Fibroblast of lung (primary cell): ENCODE measurements at places on chromosomes 3 and 15. TPM values are rescaled to one million over a fixed set of nuclear protein-coding genes. Genes with fewer than 3 reads are reported as not detected.
A peak's percentile ranks its signal among the peaks of the same experiment; 100 is the strongest.

DNA sequence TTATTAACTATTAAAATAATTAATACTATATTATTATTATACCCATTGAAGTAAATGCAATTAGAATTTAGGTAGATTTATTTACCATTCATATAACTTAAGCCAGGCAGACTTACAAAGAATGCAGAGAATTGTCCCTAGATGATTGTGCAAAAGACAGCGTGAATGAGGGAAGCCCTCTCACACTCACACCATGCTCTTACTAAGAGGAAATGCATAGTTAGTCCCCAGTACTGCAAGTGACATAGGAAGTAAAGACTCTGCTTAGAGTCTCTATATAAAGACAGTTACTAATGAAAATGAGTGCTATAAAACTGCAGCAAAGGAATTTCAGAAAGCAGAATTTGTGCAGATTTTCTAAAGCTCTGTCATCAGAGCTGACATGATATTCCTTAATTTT, 270.4 kb downstream of the ZBBX start:
- DNase-seq = no peak
- H3K4me3 ChIP-seq = no peak overlapping the region
- H3K27me3 ChIP-seq = no peaks in the 10 kb centered on the region
- H3K36me3 ChIP-seq = no peaks in the 10 kb centered on the region
- H3K4me1 ChIP-seq = no peaks in the 10 kb centered on the region

DNA sequence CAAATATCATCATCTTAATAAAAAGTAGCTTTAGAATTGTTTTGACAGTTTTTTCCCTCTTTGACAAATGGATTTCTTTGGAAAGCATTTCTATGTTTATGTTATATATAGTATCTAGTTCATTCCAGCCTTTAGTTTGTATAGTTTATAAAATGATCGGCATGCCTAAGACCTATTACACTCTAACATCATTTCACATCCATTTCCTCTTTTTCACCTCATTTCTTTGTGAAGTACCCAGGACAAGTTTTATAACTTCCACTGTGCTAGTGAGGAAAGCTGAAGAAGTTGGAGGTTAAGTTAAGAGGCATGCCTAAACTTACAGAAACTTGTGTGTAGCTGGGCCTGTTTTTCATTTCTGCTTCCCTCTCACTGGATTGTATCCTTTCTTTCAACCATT, 178.4 kb downstream of the TP63 start:
- no peak overlapping the region for H3K4me3 ChIP-seq
- no peaks in the 10 kb centered on the region for H3K27me3 ChIP-seq
- H3K27ac ChIP-seq = no peak overlapping the region
- DNase-seq = peak; percentile 2

DNA sequence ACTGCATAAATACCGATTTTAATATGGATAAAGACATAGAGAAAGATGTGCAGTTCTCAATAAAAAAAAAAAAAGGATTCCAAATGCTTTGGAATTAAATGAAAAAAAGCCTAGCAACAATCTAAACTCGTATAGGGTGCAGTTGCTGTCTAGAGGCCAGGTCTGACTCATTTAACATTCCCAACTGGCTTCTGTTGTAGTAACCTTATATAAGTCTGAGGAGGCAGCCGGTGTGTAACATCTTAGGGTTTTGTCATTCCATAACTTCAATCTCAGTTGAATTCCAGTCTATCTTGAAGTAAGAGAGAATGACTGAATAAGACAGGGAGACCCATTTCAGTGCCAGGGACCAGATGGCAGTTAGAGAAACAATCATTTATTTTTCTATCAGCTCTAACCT, 6.5 kb downstream of the PDCD10 start:
- peak; percentile 49 for DNase-seq
- H3K27ac ChIP-seq = no peak overlapping the region
- H3K4me3 ChIP-seq = no peak overlapping the region
- no peaks in the 10 kb centered on the region for H3K4me1 ChIP-seq
- H3K36me3 ChIP-seq = no peaks in the 10 kb centered on the region
- no peaks in the 10 kb centered on the region for H3K27me3 ChIP-seq

GRCh38 chr3:174089592-174089991, 692.0 kb downstream of the NLGN1 start:
- no peak overlapping the region for H3K4me3 ChIP-seq
- no peak overlapping the region for H3K27ac ChIP-seq

- no peaks in the 10 kb centered on the region for H3K4me1 ChIP-seq
- H3K36me3 ChIP-seq = no peaks in the 10 kb centered on the region
- H3K4me3 ChIP-seq = no peak overlapping the region
- H3K27me3 ChIP-seq = no peaks in the 10 kb centered on the region
- DNase-seq = no peak
These were observed 69.2 kb upstream of the ICE2 start for GRCh38 chr15:60548101-60548500.

DNA sequence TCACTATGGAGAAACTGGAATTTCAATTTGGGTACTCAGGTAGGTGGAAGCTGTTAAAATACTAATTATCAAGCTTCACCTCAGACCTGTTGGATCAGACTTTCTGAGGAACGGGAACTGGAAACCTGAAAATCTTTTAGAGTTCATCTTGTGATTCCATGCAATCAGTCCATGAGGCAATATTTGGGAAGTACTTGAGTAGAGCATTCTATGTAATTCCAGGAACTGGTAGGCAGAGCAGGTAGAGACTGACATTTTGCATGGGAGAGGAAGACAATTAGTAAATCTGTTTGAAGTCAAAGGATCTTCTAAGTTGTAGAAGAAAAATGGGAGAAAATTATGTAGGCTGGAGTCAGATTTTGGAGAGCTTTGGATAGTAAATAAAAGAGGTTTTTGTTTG, 43.1 kb downstream of the FGF7 start:
- no peaks in the 10 kb centered on the region for H3K36me3 ChIP-seq
- DNase-seq = no peak
- H3K4me3 ChIP-seq = peak overlapping the region; percentile 9
- peak overlapping the region; percentile 19 for H3K27ac ChIP-seq

GRCh38 chr15:87826119-87826747, 430.3 kb downstream of the NTRK3 start:
- DNase-seq = no peak
- H3K27ac ChIP-seq = no peak overlapping the region
- no peaks in the 10 kb centered on the region for H3K27me3 ChIP-seq
- H3K4me1 ChIP-seq = no peaks in the 10 kb centered on the region
- no peaks in the 10 kb centered on the region for H3K36me3 ChIP-seq

- H3K4me1 ChIP-seq = peaks cover 25% of the 10 kb centered on the region
- H3K27me3 ChIP-seq = no peaks in the 10 kb centered on the region
- peak overlapping the region; percentile 83 for H3K4me3 ChIP-seq
- H3K36me3 ChIP-seq = no peaks in the 10 kb centered on the region
- peak; percentile 73 for DNase-seq
- H3K27ac ChIP-seq = peak overlapping the region; percentile 91
These were observed 378 bp upstream of the FEM1B start for GRCh38 chr15:68277131-68277602.

DNA sequence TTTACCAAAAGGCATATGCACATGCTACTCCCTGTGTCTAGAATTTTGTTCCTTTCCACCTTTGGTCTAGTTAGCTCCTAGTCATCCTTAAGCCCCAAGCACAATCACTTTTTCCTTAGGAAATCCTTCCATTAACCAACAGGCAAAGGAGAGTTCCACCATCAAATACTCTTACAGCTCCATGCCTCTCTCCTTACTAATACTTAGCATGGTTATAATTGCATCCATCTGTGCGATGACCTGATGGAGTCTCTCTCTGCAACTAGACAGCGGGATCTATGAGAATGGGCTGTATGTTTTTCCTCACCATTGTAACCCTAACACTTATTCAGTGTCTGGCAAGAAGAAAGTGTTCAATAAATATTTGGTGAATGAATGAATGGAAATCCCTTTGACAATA, 69.3 kb upstream of the SMAD3 start:
- no peak for DNase-seq
- H3K27ac ChIP-seq = no peak overlapping the region
- H3K36me3 ChIP-seq = no peaks in the 10 kb centered on the region
- H3K4me1 ChIP-seq = peaks cover 11% of the 10 kb centered on the region
- H3K27me3 ChIP-seq = no peaks in the 10 kb centered on the region

GRCh38 chr3:36843065-36844051, 79.0 kb upstream of the DCLK3 start:
- H3K4me1 ChIP-seq = no peaks in the 10 kb centered on the region
- no peaks in the 10 kb centered on the region for H3K27me3 ChIP-seq
- H3K36me3 ChIP-seq = no peaks in the 10 kb centered on the region

- H3K4me1 ChIP-seq = no peaks in the 10 kb centered on the region
- peak; percentile 81 for DNase-seq
- H3K27ac ChIP-seq = no peak overlapping the region
These were observed 96.4 kb downstream of the NSUN3 start for GRCh38 chr3:94159062-94159828.

The UBAP1L gene
- 0.99 and 1.0 TPM in 2 replicates for total RNA-seq

The LSAMP gene
- total RNA-seq = 4.8 and 9.0 TPM in 2 replicates

The TCTA gene
- total RNA-seq = 14.4 and 34.5 TPM in 2 replicates

The NXPE3 gene
- 16.4 and 26.9 TPM in 2 replicates for total RNA-seq

The RPL15 gene
- total RNA-seq = 1,860 and 3,172 TPM in 2 replicates

The A4GNT gene
- total RNA-seq = not detected in 2 replicates

The SLC28A1 gene
- total RNA-seq = not detected in 2 replicates

The PIGX gene
- 10.7 and 11.0 TPM in 2 replicates for total RNA-seq

The SLC12A8 gene
- total RNA-seq = 9.8 and 19.5 TPM in 2 replicates

The FANCD2 gene
- 2.1 and 7.1 TPM in 2 replicates for total RNA-seq

The ITIH1 gene
- not detected in 2 replicates for total RNA-seq

The ABHD17C gene
- total RNA-seq = 9.8 and 14.0 TPM in 2 replicates

The GOLGA8S gene
- total RNA-seq = under 0.01 TPM in 1 of 2 replicates, not detected in the other

The IVD gene
- total RNA-seq = 40.1 and 61.8 TPM in 2 replicates

The RHOV gene
- under 0.01 TPM in 1 of 2 replicates, not detected in the other for total RNA-seq

The RTP4 gene
- 2.1 and 3.5 TPM in 2 replicates for total RNA-seq
